ENCODE measurements at places on chromosomes 7 and 10.

DNA sequence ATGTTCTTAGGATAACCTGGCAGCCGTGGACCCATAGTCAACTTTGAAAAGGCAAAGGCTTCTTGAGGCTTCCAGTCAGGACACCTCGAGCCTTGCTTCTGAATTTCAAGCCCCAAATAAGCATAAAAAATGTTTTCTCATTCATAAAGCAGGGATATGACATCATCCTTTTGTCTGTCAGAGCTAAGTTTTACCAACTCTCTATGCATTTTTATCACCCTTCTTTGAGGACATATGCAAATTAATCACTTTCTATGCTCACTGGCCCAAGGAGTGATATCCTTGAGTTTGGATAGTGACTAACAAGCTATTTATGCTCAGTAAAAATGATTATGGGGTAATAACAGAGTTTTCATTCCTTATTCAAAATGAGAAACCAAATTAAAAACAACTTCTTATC lies 159.4 kb downstream of the ANLN start:
- no peak for DNase-seq

- no peak for DNase-seq
Measured at GRCh38 chr10:92790440-92790839, 57.9 kb upstream of the EXOC6 start.

DNA sequence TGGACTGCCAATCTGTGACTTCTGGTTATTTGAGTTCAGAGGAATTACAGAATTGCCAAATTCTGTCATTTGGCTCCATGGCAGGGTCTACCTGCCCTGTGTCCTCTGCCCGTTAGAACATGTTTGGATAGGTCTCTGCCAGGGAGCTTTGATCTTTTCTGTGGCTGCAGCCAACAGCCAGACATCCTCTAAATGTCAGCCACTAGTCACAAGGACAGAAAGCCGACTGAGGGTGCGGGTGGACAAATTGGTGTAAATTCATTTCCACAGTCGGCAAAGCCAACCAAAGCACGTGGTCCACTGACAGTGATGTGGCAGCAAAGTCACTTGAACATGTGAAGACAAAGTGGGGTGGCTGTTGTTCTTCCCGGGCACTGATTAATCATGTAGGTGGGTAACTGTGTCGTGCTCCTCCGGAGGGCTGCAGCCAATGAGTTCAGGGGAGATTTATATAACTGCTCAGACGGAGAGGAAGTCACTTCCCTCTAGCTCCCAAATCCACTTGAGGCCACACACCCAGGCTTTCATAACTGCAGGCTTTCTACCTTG lies 26.7 kb upstream of the CAMK1D start:
- DNase-seq, result no peak

- no peak for DNase-seq
Measured at GRCh38 chr10:86288695-86289576, 77.7 kb downstream of the GRID1 start.

GRCh38 chr10:18577823-18578685 lies 73.3 kb downstream of the NSUN6 start:
- no peak for DNase-seq

- DNase-seq, result no peak
Measured at GRCh38 chr7:94431176-94431575, 36.5 kb downstream of the COL1A2 start.
